ENCODE measurements at places on chromosomes 4 and X. TPM values are rescaled to one million over a fixed set of nuclear protein-coding genes. Genes with fewer than 3 reads are reported as not detected.

DNA sequence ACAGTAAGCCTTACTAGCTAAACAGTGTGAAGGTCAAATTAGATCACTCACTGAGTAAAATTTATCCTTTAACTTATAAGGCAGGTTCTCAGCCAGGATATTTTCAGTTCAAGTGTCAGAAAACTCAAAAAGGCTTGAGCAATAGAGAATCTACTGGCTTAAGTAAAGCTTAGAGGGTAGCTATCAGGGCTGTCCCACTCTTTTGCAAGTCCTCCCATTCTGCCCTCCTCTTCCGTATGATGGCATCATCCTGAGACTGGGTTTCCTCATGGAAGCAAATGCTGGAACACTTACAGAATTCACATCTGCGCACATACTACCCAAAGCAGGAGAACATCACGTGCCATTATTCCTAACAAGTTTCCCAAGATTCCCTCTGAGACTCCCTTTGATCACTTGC lies 55.0 kb downstream of the FBXL5 start:
- H3K27ac ChIP-seq, result no peak overlapping the region
- H3K36me3 ChIP-seq, result no peaks in the 10 kb centered on the region
- H3K4me3 ChIP-seq, result no peak overlapping the region

SLC6A14 gene
- not detected for total RNA-seq

DNA sequence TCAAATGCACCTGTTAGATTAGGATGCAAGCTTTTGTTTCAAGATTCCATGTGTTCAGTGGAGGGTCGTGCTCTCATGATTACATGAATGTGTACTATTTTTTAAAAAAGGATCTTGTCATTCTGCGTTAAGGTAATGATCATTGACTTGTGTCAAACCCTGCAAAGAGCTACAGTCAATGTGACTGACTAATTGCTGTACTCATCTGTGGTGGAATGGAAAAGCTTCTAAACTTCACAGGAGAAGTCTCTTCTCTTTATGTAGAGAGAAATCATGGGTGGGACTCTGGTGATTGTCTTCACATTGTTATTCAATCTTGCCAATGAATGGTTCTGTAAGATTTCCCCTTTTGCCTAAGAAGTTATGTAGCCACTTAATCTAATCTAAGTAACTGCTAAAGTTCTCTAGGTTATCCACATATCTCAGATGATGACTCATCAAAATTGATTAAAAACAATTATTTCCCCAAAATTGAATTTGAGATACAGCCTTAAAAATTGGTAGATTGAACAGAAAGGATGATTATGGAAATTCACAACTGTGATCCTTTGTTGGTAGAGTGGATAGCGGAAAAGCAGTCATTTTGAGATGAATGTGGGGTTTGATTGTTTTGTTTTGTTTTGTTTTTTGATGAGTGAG lies 6.7 kb downstream of the MAGEE1 start:
- DNase-seq, result peak; percentile 7
- no peak overlapping the region for H3K4me3 ChIP-seq
- peaks cover 10% of the 10 kb centered on the region for H3K4me1 ChIP-seq
- no peaks in the 10 kb centered on the region for H3K27me3 ChIP-seq
- H3K27ac ChIP-seq, result no peak overlapping the region

OTC gene
- not detected for total RNA-seq

GRCh38 chr4:185003596-185004351 lies 14.5 kb upstream of the HELT start:
- H3K4me1 ChIP-seq, result no peaks in the 10 kb centered on the region
- DNase-seq, result no peak
- no peak overlapping the region for H3K4me3 ChIP-seq
- H3K27me3 ChIP-seq, result peaks cover 64% of the 10 kb centered on the region
- no peak overlapping the region for H3K27ac ChIP-seq

- no peaks in the 10 kb centered on the region for H3K36me3 ChIP-seq
- no peaks in the 10 kb centered on the region for H3K4me1 ChIP-seq
- no peaks in the 10 kb centered on the region for H3K27me3 ChIP-seq
- H3K27ac ChIP-seq, result no peak overlapping the region
Observed at GRCh38 chr4:176444741-176445140, 125.0 kb downstream of the SPCS3 start.

DNA sequence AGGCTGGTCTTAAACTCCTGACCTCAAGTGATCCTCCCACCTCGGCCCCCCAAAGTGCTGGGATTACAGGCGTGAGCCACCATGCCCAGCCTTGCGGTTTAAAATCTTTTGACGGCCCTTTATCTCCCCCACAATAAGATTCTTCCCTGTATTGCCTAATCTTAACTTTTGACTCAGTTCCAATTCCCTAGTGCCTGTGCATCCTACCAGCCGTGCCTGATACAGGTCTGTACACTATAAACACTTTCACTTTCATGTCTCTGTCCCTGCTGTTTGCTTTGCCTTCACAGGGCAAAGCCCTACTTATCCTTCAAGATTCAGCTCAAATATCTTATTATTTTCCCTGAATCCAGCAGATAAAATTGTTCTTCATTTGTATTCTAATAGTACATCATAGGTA lies 74.6 kb downstream of the WDR44 start:
- DNase-seq, result no peak
- no peak overlapping the region for H3K4me3 ChIP-seq
- no peaks in the 10 kb centered on the region for H3K27me3 ChIP-seq
- no peaks in the 10 kb centered on the region for H3K36me3 ChIP-seq
- H3K27ac ChIP-seq, result no peak overlapping the region

MAGEE2 gene
- not detected for total RNA-seq

CEP44 gene
- 76.1 TPM for total RNA-seq

MND1 gene
- 42.2 TPM for total RNA-seq

DNA sequence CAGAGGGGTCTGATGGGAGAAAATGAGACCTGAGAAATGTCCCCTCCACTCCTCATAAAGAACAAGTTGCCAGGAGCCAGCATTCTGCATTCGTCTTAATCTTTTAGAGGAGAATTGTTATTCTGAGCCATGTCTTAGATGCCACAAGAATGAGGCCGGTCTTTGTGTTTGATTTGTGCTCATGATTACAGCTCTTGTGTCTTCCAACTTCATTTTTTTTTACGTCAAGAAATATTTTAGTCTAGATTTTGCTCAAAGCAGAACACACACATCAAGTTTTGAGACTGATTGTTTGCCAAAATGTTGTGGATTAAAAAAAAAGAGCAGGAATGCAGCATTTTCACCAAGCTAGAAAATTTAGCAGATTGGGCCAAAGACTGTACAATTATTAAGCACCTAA lies 130.6 kb upstream of the PITX2 start:
- H3K4me1 ChIP-seq, result peaks cover 13% of the 10 kb centered on the region
- no peak overlapping the region for H3K4me3 ChIP-seq
- no peak overlapping the region for H3K27ac ChIP-seq
- no peak for DNase-seq
- no peaks in the 10 kb centered on the region for H3K36me3 ChIP-seq
- no peaks in the 10 kb centered on the region for H3K27me3 ChIP-seq

CCDC158 gene
- not detected for total RNA-seq

- peaks cover 13% of the 10 kb centered on the region for H3K4me1 ChIP-seq
- no peaks in the 10 kb centered on the region for H3K27me3 ChIP-seq
- H3K27ac ChIP-seq, result no peak overlapping the region
- H3K4me3 ChIP-seq, result no peak overlapping the region
- H3K36me3 ChIP-seq, result no peaks in the 10 kb centered on the region
- peak; percentile 81 for DNase-seq
Observed at GRCh38 chr4:7843831-7844593, 95.6 kb downstream of the AFAP1 start.

DNA sequence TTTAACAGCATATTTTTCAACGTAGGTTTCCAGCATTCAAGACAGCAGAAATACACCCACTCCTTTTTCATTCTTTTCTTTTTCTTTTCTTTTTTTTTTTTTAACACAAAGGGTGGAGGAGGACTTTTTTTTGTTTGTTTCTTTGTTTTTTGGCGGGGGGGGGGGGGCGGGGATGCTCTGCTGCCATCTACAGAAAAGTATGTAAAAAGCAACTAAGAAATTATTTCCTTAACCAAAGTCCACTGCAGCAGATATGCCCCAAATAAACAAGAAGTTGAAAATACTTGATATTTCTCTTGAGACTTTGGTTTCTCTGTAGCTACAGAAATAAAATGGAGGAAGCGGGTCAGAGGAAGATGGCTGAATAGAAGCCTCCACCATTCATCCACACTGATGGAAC lies 63.2 kb upstream of the PBDC1 start:
- DNase-seq, result no peak
- no peak overlapping the region for H3K4me3 ChIP-seq
- H3K4me1 ChIP-seq, result no peaks in the 10 kb centered on the region
- no peak overlapping the region for H3K27ac ChIP-seq

FGFR3 gene
- total RNA-seq, result 17.0 TPM

RGS12 gene
- total RNA-seq, result 36.6 TPM

GRCh38 chr4:168759959-168760527 lies 250.0 kb downstream of the CBR4 start:
- H3K36me3 ChIP-seq, result no peaks in the 10 kb centered on the region
- no peaks in the 10 kb centered on the region for H3K4me1 ChIP-seq
- H3K27ac ChIP-seq, result no peak overlapping the region
- H3K27me3 ChIP-seq, result no peaks in the 10 kb centered on the region

GRCh38 chr4:47513461-47513860 lies 28.4 kb downstream of the ATP10D start:
- no peak overlapping the region for H3K27ac ChIP-seq
- peaks cover 3% of the 10 kb centered on the region for H3K4me1 ChIP-seq
- H3K36me3 ChIP-seq, result no peaks in the 10 kb centered on the region
- no peak for DNase-seq

DNA sequence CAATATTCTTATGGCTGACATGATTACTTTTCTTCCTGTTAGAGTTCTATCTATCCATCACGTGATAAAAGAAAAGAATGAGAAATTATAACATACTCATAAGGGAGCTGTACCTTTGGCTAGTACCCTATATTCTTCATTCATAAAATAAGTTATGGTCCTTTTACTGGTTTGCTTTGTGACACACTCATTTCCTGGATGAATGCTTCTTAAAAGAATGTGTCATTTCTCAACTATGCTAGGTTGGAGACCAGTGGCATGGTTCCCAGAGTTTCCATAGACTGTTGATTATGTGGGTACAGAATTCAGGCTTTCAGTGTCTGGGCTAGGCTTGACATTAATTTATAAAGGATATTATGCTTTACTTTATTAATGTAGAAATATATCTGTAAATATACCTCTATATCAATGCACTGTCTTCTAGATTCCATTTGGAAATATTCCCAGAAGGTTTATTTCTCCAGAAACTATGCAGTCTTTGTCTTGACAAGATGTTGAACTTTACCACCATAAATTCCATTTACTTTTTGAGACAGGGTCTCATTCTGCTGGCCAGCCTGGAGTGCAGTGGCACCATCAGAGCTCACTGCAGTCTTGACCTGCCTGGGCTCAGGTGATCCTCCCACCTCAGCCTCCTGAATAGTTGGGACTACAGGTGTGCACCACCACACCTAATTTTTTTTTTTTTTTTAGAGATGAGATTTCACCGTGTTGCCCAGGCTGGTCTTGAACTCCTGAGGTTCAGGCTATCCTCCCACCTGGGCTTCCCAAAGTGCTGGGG lies 23.8 kb downstream of the NUDT6 start:
- H3K4me3 ChIP-seq, result no peak overlapping the region
- H3K27me3 ChIP-seq, result no peaks in the 10 kb centered on the region
- no peaks in the 10 kb centered on the region for H3K4me1 ChIP-seq
- no peak for DNase-seq
- no peak overlapping the region for H3K27ac ChIP-seq

NEIL3 gene
- 21.3 TPM for total RNA-seq

CCKAR gene
- not detected for total RNA-seq

GRCh38 chrX:109685656-109686078 lies 47.4 kb downstream of the ACSL4 start:
- no peak overlapping the region for H3K27ac ChIP-seq
- no peaks in the 10 kb centered on the region for H3K36me3 ChIP-seq
- no peak overlapping the region for H3K4me3 ChIP-seq
- H3K4me1 ChIP-seq, result no peaks in the 10 kb centered on the region
- no peak for DNase-seq

DNA sequence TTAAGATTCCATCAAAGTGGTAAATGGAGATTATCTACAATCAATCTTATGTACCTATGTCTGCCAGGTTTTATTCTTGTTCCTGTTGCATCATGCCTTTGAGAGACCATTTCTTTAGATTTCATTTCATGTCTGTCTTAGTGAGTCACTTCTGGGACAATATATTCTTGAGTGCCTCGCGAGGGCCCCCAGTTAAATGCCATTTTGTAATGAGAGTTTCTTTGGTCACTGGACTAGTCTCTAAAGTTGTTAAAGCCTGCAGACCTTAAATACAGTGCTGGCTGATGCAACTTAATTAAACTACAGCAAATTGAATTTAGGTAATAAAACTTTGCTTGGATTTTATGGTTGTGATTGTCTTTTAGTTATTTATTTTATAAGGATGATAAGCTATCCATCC lies 87.2 kb upstream of the PITX2 start:
- no peaks in the 10 kb centered on the region for H3K4me1 ChIP-seq
- no peak for DNase-seq
- H3K36me3 ChIP-seq, result no peaks in the 10 kb centered on the region
- no peak overlapping the region for H3K27ac ChIP-seq
- H3K27me3 ChIP-seq, result no peaks in the 10 kb centered on the region
- H3K4me3 ChIP-seq, result no peak overlapping the region

LNX1 gene
- 0.43 TPM for total RNA-seq

PPEF1 gene
- 0.34 TPM for total RNA-seq

GRCh38 chr4:137471895-137472294 lies 60.4 kb downstream of the PCDH18 start:
- H3K4me3 ChIP-seq, result no peak overlapping the region
- H3K27me3 ChIP-seq, result no peaks in the 10 kb centered on the region
- H3K27ac ChIP-seq, result no peak overlapping the region

SMPX gene
- total RNA-seq, result not detected
